ENCODE measurements at places on chromosomes 11 and 22. TPM values are rescaled to one million over a fixed set of nuclear protein-coding genes. Genes with fewer than 3 reads are reported as not detected.

Gene PKDREJ
- total RNA-seq: 0.04 TPM

Gene RFPL3
- not detected for total RNA-seq

Gene ME3
- 5.5 TPM for total RNA-seq

Gene TRPM5
- total RNA-seq: not detected

Gene NPTXR
- 0.75 TPM for total RNA-seq

Gene MMP13
- total RNA-seq: 0.51 TPM
